AG04450 (cell line): ENCODE measurements at places on chromosomes 2 and 18.

DNA sequence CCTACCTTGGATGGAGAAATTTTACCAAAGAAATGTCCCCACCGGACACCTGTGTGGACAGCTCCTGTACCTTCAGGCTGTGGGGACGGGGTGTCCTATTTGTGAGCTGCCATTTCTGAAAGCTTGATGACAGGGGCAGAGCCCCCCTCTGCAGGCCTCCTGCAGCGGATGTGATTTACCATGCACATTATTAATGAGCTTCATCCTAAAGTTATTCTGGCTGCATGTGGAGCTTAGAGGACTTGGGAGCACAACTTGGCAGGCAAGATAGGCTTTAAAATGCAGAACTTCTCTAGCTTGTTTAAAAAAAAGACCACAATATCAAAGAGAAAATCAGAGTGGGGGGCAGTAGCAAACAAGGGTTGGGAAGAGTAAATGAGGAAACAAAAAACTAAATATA, 350.0 kb upstream of the KLHL29 start:
- DNase-seq, result no peak

GRCh38 chr18:59650266-59650820, 46.9 kb downstream of the CCBE1 start:
- DNase-seq, result no peak

- DNase-seq, result no peak
These were observed 128.2 kb upstream of the TWIST2 start for GRCh38 chr2:238719641-238720040.

- DNase-seq, result no peak
These were observed 127.3 kb downstream of the PRKCE start for GRCh38 chr2:45778720-45779171.

- DNase-seq, result no peak
These were observed 18.3 kb downstream of the RNASEH1 start for GRCh38 chr2:3539836-3540235.

- no peak for DNase-seq
These were observed 695.1 kb upstream of the ACVR2A start for GRCh38 chr2:147149575-147150240.

DNA sequence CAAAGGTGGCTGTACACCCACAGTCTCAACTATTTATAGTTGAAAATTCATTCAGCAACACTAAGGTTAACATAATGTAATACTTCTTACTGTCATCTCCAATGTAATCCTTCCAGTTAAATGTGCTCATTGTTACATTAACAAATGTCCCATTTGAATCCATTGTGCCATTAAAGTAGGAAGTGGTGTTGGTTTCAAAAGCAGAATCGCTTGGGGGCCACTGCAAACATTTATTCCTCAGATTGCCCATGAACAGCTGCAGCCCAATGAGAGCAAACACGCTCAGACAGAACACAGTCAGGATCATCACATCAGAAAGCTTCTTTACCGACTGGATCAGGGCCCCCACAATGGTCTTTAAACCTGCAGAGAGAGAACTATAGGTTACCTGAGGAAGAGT, 41.4 kb downstream of the SCN3A start:
- DNase-seq, result no peak

DNA sequence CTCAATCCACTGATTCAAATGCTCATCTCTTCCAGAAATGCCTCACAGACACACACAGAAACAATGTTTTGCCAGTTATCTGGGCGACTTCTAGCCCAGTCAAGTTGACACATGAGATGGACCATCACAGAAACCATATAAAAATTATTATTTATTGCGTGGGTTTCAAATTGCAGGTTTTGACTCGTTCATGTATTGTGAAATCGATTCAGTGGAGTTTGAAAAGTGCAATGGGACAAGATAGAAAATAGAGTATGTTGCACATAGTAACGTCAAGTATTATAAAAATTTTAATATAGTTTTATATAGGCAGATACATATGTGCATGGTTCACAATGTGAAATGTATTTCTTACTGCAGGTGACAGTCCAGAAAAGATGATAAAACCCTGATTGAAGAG, 100.8 kb downstream of the MRPS9 start:
- no peak for DNase-seq
